ENCODE measurements at places on chromosomes 5 and 9. TPM values are rescaled to one million over a fixed set of nuclear protein-coding genes. Genes with fewer than 3 reads are reported as not detected.

The SPATA31D4 gene
- not detected for total RNA-seq

- no peak for DNase-seq
Observed at GRCh38 chr5:14669975-14670374, 5.5 kb downstream of the OTULIN start.

GRCh38 chr5:79772651-79773050, 83.0 kb downstream of the CMYA5 start:
- DNase-seq: no peak

- no peak for DNase-seq
Observed at GRCh38 chr9:113398796-113399195, 2.3 kb downstream of the ALAD start.

The LCN9 gene
- not detected for total RNA-seq

GRCh38 chr5:105573575-105573974, 2011.0 kb upstream of the NUDT12 start:
- DNase-seq: no peak

- DNase-seq: no peak
Observed at GRCh38 chr5:138874771-138875551, at the start of gene LRRTM2. TSS of gene LRRTM2 (minus strand) at chr5:138875335. CDS start at chr5:138874911, 424 bp downstream.

- DNase-seq: no peak
Observed at GRCh38 chr5:74341221-74341620, 299.3 kb downstream of the ENC1 start.

DNA sequence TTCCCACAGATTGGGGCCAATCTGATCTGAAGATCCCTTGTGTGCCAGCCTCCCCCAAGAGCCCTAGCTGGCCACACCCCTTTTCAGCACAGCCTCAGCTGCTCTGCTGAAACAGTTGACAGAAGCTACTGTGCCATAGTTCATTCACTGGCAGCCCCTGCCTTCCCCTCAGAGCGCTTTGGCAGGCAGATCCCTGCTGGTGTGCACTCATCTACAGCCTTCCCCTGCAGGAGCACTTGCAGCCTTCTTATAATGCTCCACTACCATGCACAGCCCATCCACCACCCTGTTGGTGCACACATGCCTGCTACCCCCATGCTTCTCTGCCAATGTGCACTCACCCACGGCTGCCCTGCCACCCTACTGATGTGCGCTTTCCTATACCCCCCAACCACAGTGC, 471.3 kb downstream of the MTRR start:
- DNase-seq: no peak

The ERCC8 gene
- 7.6 TPM for total RNA-seq

- no peak for DNase-seq
Observed at GRCh38 chr9:114046875-114047274, 31.2 kb downstream of the AMBP start.

DNA sequence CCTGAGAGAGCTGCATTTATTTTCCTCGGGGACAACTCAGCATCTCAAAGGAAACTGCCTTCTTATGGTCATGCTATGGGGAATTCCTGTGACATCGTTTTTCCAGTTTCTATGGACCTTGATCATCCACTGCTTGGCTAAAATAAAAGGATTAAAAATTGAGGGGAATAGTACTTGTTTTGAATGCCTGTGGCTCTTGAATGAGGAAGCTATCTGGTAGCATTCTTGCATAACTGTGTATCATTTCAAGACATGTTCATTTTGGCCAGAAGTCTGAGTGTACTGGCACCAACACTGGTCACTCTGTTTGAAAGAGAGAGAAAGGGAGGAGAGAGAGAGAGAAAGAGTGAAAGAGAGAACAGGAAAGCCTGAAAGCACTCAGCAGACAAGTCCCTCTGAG, 116.7 kb downstream of the DOCK2 start:
- DNase-seq: no peak

- no peak for DNase-seq
Observed at GRCh38 chr5:138953387-138954256, 78.5 kb upstream of the LRRTM2 start.

DNA sequence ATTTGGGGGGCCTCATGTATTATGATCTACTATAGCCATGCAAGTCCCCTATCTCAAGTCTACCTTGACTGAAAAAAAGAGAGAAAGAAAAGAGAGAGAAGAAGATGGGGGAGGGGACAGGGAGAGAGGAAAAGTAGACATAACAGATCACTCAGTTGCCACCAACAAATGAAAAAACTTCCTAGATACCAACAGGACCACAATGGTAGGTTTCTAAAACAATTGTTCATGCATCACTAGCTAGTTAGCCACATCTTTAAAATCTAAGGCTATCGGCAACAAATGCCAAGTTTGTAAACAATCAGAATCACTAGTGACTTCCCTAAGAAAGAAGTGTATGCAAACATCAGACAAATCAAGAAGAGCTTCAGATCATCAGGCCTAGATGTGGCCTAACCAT, 328.2 kb downstream of the BNC2 start:
- DNase-seq: no peak

- no peak for DNase-seq
Observed at GRCh38 chr9:68895741-68896478, 118.0 kb downstream of the PRKACG start.

The GBGT1 gene
- total RNA-seq: 4.1 TPM

- DNase-seq: peak; percentile 39
Observed at GRCh38 chr5:96875791-96876291, 459 bp upstream of the ERAP2 start.

- DNase-seq: no peak
Observed at GRCh38 chr5:57219386-57219785, 45.5 kb downstream of the GPBP1 start.

The TEX48 gene
- not detected for total RNA-seq

DNA sequence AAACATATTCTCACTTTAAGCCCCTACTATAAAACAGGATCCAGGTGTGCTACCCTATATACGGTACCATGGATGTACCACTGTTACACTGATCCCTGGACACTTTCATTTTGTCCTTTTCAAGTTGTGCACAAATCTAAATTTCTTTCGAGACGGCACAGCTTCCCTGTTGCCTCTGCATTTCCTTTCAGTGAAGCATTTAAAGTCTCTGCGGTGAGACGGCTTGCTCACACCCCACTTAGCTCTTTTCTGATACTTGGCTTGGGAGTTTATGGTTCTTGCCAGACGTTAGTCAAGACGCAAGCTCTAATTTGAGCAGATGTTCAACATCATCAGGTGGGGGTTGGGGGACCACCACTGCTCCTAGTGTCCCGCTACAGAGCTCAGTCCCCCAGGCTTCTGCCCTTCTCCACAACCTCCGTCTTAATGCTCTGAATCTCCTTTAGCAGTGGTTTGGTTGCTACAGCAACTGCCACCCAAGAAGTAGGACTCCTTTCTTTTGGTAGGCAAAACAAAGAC, 15.8 kb downstream of the F2RL2 start:
- no peak for DNase-seq

DNA sequence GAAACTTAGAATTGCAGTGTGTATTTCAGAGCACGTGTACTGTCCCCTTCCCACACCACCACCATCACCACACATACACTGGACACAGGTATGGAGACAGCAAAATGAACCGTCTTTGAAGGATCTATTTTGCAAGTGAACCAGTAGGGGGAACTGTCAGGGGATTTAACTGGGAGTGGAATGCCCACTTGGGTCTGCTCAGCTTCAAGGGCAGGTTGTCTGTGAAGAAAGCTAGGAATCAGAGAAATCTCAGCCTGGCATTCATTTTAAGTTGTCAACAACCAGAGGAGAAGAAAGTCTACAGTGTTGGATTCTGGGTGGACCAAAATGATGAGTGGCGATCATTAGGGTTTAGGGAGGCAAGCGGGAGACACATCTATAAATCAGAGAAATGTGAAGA, 147.0 kb downstream of the DCP2 start:
- DNase-seq: no peak

DNA sequence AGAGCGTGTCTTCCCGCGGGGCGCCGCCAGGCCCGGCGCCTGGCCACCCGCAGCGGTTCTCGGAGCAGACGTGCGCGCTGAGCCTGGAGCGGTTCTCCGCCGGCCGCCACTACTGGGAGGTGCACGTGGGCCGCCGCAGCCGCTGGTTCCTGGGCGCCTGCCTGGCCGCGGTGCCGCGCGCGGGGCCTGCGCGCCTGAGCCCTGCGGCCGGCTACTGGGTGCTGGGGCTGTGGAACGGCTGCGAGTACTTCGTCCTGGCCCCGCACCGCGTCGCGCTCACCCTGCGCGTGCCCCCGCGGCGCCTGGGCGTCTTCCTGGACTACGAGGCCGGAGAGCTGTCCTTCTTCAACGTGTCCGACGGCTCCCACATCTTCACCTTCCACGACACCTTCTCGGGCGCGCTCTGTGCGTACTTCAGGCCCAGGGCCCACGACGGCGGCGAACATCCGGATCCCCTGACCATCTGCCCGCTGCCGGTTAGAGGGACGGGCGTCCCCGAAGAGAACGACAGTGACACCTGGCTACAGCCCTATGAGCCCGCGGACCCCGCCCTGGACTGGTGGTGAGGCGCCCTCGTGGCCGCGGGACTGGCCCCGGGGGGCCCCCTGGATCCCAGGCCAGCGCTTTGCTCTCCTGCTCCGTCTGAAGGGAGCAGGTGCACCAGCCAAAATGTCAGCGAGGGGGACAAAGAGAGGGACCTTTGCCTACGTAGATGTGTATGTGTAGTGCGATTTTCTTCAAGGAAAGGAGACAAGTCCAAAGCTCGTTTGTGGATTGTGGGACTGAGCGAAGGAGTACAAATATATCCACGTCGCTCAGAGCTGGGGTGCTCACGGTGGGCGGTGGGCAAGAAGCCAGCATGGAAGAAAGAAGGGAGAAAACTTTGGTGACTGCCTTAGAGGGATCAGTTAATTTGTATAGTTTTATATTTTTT, 19.5 kb downstream of the BTNL9 start:
- DNase-seq: no peak

- DNase-seq: no peak
Observed at GRCh38 chr9:81183761-81184160, 505.6 kb downstream of the TLE1 start.

DNA sequence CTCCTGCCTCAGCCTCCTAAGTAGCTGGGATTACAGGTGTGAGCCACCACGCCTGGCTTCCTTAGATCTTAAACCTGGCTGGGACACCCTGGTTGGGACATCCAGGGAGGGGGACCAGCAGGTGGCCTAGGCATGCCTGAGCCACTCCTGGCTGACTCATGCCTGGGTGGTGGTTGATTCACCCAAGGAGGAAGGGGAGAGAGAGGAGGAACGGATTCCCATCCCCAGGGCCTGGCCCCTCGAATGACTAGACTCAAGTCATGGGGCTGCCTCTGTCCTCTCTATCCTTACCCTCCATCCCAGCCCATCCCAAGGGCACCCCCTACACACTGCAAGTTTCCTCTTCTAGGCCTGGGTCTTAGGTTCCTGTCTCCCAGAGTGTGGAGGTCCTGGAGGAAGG, 12.7 kb downstream of the EEIG1 start:
- DNase-seq: no peak

DNA sequence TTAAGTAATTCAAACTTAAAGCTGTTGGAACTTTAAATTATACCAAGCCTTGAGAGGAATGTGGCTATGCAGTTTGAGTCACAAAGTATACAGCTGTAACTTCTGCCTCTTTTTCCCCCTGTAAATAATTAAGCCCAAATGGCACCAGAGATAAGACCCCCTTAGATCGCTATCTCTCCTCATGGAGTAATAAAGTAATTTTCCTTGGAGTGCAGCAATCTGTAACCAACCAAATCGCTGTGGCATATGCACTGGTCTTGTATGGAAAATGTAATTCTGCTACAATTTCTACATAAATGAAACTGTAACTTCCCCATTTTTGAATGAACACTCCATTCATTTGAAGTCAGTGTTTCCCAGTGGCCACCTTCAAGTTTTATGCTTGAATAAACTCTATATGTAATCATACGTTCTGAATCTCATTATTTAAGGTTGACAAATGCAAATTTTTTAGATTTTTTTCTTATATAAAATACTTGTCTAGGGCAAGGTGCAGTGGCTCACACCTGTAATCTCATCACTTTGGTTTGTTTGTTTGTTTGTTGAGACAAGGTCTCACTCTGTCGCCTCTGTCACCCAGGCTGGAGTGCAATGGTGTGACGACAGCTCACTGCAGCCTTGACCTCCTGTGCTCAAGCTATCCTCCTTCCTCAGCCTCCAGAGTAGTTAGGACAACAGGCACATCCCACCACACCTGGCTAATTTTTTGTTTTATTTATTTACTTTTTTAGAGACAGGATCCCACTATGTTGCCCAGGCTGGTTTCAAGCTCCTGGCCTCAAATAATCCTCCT, 12.3 kb downstream of the SUSD1 start:
- no peak for DNase-seq

- DNase-seq: no peak
Observed at GRCh38 chr5:73450672-73451223, 2.2 kb upstream of the FOXD1 start.

DNA sequence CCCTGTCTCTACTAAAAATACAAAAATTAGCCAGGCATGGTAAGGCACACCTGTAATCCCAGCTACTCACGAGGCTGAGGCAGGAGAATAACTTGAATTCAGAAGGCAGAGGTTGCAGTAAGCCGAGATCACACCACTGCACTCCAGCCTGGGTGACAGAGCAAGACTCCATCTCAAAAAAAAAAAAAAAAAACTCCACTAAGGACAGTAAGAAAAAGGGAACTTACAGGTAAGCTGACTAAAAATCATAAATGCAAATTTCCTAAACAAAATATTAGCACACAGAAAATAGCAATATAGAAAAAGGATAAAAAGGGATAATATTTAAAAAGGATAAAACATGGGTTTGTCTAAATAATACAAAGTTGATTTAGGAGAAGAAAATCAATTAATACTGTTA, 27.9 kb upstream of the HNRNPA0 start:
- DNase-seq: no peak

DNA sequence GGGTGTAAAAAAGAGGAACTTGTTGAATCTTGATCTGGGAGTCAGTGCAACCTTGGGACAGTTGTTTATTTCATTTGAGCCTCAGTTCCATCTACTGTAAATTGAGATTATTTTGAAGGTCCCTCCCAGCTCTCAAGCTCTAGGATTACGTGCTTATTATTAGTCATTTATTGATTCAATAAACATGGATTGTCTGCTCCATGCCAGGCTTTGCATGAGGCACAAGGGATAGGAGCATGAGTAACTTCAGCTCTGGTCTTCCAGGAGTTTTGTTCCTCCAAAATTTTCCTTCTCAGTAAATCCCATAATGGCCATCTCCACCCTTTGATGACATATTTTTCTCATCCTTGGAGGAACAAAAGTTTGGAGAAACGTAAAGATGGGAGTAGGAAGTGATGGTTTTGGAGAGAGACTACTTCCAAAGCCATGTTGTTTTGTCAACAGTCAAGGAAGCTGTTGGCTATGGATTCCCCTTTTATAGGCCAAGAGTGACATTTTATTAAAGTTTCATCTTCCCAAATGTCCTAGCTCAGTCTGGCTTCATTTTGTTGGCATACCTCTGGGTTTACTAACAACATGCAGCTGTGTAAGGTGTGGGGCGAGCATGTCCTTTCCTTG, 244.6 kb downstream of the DMRT2 start:
- no peak for DNase-seq

The LSM11 gene
- total RNA-seq: 5.2 TPM

GRCh38 chr5:39624268-39624886, 199.6 kb upstream of the DAB2 start:
- no peak for DNase-seq

GRCh38 chr9:135819905-135820304, 87.4 kb downstream of the CAMSAP1 start:
- DNase-seq: no peak

Measured in naive thymus-derived CD8-positive, alpha-beta T cell (primary cell).